Stimulated activated naive CD4-positive, alpha-beta T cell (primary cell): ENCODE measurements at places on chromosomes 11 and 22.

DNA sequence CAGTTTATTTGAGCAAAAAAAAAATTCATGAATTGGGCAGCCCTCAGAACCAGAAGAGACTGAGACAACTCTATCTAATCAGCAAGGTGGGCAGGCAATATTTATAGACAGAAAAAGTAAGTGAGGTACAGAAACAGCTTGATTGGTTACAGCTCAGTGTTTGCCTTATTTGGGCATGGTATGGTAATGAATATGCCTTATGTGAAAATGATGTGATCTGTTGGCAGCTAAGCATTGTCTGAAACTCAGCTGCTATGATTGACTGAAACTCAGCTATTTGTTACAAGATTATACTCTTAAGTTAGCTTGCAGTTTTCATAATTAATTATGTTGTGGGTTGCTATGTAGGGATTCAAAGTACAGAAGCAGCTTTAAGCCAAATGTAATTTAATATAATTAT, 127.6 kb downstream of the CNTN5 start:
- DNase-seq, result no peak

GRCh38 chr11:117442049-117442868, 114.6 kb downstream of the CEP164 start:
- no peak for DNase-seq

DNA sequence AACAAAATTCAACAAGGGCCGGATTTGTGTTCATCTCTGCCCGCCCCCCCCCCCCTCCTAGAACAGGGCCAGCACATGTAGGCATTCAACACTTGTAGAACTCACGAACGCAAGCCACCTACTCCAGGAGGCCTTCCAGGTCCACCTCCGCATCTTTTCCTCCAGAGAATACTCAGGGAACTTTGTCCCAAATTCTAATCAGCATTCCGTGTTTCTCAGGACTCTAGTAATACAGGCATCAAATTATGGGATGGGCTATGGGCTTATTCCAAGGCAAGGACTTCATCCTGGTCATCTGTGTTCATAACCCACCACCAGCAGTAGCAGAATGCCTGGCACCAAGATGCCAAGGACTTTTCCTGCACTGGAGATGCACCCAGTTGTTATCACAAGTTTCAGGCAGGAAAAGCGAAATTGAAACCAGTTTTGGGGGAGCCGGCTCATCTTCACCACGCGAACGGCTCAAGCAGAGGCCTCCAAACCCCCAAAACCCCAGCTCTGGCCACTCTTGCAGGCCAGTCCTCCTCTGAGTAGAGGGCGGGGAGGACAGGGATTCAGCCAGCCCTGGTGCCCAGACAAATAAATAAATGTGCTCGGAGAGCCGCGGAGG, 462 bp downstream of the UBE2L6 start:
- DNase-seq, result peak; percentile 38

GRCh38 chr11:32030875-32031503, 59.9 kb upstream of the RCN1 start:
- no peak for DNase-seq

DNA sequence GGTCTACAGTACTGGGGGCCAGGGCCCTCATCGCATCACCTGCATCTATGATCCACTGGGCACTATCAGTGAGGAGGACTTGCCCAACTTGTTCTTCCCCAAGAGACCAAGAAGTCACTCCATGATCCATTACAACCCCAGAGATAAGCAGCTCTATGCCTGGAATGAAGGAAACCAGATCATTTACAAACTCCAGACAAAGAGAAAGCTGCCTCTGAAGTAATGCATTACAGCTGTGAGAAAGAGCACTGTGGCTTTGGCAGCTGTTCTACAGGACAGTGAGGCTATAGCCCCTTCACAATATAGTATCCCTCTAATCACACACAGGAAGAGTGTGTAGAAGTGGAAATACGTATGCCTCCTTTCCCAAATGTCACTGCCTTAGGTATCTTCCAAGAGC, 3.8 kb upstream of the PPFIBP2 start:
- DNase-seq, result no peak

DNA sequence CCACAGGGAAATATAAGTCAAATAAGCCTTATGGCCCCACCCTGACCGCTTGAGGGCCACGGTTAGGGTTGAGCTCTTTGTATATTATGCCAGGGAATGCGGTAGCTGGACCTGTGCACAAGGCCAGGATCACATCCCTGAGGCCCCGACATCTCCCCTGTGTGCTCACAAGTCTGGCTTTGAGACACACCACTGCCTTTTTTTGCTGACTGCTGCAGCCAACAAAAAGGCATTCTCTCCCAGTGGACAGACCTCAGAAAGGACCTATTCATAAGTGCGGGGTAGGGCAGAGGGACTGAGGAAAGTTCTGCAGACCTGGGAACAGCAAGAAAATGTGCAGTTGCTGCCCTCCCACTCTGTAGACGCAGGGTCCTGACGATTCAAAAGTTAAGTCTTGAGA, 3.4 kb upstream of the SIDT2 start:
- DNase-seq, result no peak

GRCh38 chr11:94708176-94708575, 60.0 kb upstream of the AMOTL1 start:
- DNase-seq, result no peak

GRCh38 chr11:57144075-57144474, 37.7 kb upstream of the LRRC55 start:
- no peak for DNase-seq

GRCh38 chr11:292211-293121, 3.5 kb downstream of the PGGHG start:
- DNase-seq, result no peak

DNA sequence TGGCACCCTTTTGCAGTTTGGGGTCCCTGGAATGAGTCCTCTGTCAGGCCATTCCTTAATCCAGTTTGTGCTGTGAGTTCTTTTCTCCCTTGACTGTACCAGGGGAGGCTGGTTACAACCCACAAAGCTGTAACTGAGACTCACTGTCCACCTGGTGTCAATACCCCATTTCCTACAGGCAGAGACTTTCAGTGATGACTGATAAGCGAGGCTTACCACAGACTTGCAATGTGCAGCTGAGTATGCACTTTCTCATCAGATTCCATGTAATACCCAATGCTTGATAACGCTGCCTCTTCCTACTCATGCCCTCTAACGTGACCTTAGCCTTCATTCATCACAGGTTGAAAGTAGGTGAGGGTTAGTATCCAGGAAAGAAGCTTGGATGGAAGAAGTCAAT, 120.1 kb downstream of the INSC start:
- no peak for DNase-seq

GRCh38 chr11:93285430-93285829, 45.1 kb upstream of the DEUP1 start:
- DNase-seq, result no peak

GRCh38 chr11:130650456-130651030, 202.1 kb downstream of the ADAMTS15 start:
- DNase-seq, result no peak

GRCh38 chr11:117080370-117080769, 17.9 kb downstream of the SIK3 start:
- DNase-seq, result no peak

DNA sequence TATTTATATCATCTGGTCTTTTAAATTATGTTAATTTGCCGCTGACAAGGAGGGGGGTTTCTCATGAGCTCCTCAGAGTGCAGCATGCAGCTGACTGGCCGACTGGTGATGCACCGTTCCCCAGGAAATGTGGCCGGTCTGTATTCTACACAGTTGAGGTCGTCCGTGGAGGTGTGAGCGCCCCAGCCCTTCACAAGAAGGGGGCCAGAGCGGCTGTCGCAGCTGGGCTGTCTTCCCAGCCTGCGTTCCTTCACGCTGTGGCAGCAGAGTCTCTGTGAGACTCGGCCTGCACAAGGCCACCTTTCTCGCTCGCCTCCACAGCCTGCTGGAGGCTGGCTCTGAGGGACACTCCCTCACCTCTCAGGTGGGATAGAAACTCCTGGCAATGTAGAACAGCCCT, 43.2 kb downstream of the AP2A2 start:
- DNase-seq, result no peak

DNA sequence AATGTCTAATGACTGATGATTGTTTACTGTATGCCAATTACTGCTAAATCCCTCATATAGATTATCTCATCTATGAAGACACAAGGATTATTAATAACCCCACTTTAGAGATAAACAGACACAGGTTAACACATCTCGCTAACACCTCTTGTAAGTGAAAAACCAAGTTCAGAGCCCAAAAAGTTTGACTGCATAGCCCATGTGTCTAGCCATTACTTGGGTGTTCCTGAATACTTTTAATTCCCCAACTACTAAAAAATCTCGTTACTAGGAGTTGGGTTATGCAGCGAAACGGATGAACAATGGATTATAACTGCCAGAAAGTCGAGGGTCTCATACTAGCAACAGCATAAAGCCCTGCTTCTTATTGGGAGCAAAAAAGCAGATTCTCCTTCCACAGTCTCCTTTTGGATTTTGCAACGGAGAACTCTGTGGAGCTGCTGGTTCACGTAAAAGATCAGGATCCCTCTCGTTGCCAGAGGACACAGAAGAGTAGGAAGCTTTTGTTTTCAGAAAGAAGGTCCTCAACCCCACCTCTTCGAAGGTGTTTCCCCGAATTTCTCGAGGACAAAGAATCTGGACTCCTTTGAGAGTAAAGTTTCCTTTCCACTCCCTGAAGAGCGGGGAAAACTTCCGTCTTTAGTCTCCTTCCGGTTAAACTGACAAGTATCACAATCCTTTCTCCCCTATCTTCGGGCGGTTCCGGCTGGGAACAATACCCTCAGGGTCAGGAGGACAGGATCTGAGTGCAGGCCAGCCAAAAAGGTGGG, 979 bp downstream of the ZBED5 start:
- DNase-seq, result no peak

- DNase-seq, result no peak
Measured at GRCh38 chr11:64094463-64095260, 58.9 kb downstream of the FLRT1 start.

DNA sequence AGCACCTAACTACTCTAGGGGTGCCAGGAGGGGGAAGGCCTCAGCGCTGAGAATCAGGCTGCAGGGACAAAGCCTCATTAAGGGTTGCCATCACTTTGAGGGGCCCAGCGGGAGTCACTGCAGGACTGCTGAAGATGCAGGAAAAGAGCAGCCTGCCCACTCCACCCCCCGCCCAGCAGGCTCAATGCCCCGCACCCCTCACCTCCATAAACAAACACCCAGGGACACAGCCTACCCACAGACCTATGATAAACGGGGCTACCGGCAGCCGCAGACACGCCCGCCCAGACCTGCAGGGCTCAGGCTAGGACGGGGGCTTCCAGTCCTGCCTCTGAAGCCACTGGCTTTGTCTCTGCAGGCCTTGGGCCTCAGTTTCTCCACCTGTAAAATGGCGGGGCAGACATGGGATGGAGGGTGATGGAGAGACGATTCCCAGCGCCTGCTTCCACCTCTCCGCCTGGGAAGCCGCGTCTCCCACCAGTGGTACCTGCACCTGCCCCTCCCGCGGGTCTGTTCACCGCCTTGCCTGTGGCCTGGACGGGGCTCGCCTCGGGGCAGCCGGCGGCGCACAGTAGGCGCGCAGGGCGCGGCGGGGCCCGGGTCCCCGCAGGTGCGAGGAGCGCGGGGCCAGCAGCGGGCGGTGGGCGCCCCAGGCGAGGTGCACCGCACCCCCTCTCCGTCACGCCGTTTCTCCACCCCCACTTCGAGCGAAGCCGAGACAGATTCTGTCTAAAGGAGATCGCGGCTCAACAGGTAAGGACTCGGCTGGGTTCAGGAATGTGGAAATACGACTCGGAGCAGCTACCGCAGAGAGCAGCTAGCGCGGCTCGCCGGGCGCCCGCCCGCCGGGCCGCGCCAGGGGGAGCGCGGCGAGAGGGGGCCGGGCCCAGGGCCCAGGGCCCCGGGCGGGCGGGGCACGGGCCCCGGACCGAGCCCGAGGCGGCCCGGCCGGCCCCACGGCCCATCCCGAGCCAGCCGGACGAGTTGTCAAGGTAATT, 1.5 kb downstream of the WNT7B start:
- no peak for DNase-seq

DNA sequence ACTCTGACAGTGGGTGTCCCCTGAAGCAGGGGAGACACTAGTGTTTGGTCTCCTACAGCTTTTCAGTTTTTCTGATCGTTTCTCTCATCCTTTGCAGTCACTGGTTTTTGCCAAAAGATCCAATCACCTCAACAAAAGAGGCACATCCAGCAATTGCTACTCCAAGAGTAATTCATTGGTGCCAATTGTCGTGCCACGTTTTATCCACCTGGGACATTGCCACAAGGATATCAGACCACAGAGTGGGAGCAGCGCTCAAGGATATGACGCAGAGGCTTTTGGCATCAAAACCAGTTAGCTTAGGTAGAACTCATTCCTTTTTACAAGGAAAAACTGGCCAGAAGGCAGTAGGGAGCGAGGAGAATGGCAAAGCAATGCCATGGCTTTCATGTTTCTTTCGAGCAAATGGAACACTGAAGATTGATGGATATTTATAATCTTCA, 40.9 kb upstream of the BLID start:
- DNase-seq, result no peak

GRCh38 chr11:122808478-122808869, 29.8 kb upstream of the CRTAM start:
- DNase-seq, result no peak

- DNase-seq, result no peak
Measured at GRCh38 chr22:39723899-39724351, 153.4 kb downstream of the CACNA1I start.

DNA sequence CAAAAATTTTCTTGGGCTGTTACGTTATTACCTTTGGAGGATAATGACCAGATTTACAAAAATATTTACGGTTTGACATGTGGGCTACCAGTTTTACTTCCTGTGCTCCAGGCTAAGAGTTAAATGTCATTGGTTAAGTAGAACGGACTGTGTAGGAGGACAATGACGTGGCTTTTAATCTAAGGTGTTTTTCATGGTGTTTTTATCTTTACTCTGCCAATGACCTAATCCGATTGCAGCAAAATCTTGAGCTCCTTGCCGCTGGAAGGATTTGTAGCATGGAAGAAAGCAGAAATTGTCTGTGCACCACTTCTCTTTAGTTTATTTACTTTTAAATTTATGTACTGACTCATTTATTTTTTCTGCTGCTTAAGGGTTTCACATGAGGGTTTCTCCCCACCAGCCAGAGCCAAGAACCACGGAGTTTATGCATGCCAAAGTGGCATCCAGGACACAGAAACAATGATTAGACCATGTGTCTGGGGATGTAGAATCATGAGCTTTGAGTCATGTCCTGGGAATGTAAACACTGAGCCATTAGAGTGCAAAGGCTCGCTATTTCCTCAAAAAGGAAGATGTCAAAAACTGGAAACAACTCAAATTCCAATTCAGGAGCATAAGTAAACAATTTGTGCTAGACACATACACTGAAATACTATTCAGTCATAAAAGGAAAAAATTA, 1.9 kb upstream of the CARD16 start:
- no peak for DNase-seq

DNA sequence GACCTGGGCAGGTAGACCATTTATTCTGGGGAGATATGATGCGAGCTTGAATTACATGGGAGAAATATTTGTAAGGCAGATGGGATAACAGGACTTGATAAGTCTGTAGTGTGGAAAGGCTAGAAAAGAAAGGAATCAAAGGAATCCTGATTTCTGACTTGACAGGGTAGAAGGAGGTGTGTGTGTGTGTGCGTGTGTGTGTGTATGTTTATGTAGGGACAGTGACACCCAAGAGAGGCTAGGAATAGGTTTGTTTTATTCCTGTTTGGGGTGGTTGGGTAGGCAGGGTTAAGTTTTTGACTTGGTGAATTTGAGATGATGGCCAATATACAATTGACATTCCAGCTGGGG, 390 bp upstream of the HTATIP2 start:
- no peak for DNase-seq

GRCh38 chr11:43685440-43685839, 4.9 kb downstream of the HSD17B12 start:
- no peak for DNase-seq

GRCh38 chr11:29051935-29052334, 943.7 kb downstream of the METTL15 start:
- no peak for DNase-seq

GRCh38 chr11:45262900-45263299, 23.2 kb downstream of the SYT13 start:
- DNase-seq, result no peak
